ENCODE measurements at places on chromosomes 7 and 10.

GRCh38 chr10:18532881-18533535 is 118.4 kb downstream of the NSUN6 start:
- no peak for DNase-seq

- DNase-seq = no peak
These were observed 1024.8 kb upstream of the AUTS2 start for GRCh38 chr7:68573271-68574005.

DNA sequence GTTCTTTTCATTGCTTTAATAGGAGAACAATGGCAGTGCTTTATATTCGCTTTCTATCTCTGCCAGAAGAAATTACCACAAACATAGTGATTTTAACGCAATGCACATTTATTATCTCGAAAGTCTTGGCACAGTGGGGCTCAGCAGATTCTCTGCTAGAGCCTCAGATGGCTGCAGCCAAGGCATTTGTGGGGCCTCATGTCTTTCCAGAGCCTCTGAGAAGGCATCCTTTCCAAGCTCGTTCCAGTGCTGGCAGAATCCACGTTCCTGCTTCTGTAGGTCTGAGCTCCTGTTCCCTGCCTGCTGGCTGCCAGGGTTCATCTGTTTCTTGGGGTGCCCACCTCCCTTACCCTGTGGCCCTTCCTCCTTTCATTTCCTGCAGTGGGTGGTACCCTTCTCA is 60.2 kb downstream of the LRRC18 start:
- no peak for DNase-seq

- DNase-seq = no peak
These were observed 33.9 kb downstream of the ITPRIP start for GRCh38 chr10:104304356-104304745.

- DNase-seq = no peak
These were observed 33.6 kb downstream of the CNTNAP2 start for GRCh38 chr7:146150153-146150552.

DNA sequence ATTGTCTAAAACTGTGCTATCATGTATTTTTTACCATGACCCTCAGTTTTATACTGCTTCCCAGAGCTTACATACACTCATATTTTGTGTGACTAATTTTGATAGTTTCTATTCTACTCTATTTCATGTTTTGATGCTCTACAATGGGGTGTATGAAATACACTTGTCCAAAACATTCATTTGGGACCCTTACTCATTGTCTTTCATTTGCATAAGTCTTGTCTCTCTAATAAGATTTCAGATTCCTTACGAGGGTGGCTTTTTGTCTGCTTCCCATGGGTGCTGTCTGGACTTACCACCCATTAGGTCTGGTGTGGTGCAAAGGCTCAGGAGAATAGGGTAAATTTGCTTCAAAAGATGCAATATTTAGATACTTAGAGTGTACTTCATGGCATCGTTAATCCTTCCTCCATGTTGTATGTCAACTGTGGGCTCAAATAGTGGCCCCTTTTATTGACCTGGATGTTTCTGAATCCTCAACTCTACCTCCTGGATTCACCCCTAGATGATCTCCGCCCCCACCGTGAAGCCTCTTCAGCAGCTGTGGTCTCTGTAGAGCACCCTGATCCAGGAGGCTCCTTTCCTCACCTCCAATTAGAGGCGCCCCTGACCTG is 3.6 kb upstream of the GIMAP5 start:
- no peak for DNase-seq

GRCh38 chr7:142140401-142140959 is 29.0 kb downstream of the MGAM2 start:
- DNase-seq = no peak

GRCh38 chr10:23417254-23417653 is 21.6 kb upstream of the OTUD1 start:
- no peak for DNase-seq

DNA sequence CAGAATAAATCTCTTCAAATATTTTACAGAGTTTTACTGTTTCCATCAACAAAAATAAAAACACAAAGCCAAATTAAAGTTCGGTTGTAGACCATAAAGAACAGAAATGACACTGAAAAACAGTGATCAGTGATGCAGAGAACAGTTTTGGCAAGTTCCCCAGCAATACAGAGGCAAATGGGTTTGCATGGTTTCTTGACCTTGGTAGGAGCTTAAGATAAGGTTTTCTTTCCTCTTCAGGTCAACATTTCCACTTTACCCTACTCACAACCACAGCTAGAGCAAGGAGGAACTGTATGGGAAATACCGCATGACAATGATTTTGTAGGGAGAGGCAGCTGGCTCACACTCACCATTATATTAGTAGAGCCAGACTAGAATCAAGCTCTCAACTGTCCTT is 199.5 kb downstream of the SH2D4B start:
- no peak for DNase-seq

DNA sequence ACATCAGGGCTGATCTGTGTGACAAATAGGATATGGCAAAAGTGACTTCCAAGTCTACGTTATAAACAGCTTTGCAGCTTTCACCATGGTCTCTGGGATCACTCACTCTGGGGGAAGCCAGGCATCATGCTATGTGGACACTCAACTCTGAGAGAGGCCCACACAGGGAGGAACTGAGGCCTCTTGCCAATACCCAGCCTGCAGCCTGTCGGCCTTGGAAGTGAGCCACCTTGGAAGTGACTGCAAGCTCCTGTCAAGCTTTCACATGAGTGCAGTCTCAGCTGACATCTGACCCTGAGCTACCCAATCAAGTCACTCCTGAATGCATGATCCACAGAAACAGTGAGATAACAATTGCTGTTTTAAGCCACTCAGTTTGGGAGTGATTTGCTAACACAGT is 56.5 kb downstream of the MMRN2 start:
- DNase-seq = no peak

Data from GM12892 (cell line).